HuH-7 (cell line): ENCODE measurements at places on chromosomes 6 and 20.

GRCh38 chr20:54290636-54291035, 82.7 kb downstream of the PFDN4 start:
- no peak for DNase-seq

GRCh38 chr6:158660333-158660754, 10.5 kb downstream of the SYTL3 start:
- DNase-seq, result peak; percentile 73

GRCh38 chr20:53202777-53203176, 230.6 kb downstream of the TSHZ2 start:
- no peak for DNase-seq

GRCh38 chr6:14981960-14982359, 263.9 kb upstream of the JARID2 start:
- no peak for DNase-seq

GRCh38 chr20:45363611-45364492, 896 bp downstream of the SYS1 start:
- no peak for DNase-seq

DNA sequence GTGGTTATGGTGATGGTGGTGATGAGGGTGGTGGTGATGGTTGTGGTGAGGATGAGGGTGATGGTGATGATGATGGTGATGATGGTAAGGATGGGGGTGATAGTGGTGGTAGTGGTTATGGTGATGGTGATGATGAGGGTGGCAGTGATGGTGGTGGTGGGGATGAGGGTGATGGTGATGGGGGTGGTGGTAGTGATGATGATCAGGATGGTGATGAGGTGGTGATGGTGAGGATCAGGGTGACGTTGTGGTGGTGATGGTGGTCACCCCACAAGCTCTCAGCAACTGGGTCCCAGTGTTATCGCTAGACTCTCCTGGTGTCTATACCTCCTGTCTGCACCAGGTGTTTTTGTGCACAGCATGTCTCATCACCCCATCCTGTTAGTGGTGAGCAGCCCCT, 85.0 kb downstream of the TMEM242 start:
- no peak for DNase-seq

DNA sequence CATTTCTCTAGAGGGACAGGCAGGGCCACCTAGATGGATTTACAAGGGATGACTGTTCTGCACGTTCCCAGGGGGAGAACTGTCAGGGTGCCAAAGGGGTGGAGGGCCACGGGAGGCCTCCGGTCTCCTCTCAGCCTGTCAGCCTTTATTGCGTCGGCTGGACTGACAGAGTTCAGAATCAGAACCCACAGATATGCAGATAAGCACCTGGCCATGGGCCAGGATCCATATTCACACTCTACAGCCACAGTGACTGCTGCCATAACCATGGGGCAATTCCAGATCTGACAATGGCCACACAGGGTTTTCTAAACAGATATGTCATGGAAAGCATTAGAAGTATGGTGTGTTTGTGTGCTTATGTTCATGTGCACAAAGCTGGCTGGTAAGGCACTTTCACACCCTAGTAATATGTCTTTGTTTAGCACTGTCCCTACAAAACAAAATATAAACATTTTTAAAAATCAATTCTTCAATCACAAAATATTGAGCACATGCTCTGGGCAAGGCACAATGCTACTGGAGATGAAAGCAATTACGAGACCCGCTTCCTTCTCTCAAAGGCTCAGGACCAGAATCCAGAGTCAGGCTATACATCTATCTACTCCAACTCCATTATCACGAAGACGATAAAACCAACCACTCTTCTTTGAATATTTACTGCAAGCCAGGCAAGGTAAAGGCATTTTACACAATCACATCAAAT, 29.1 kb downstream of the TRAM2 start:
- DNase-seq, result no peak

DNA sequence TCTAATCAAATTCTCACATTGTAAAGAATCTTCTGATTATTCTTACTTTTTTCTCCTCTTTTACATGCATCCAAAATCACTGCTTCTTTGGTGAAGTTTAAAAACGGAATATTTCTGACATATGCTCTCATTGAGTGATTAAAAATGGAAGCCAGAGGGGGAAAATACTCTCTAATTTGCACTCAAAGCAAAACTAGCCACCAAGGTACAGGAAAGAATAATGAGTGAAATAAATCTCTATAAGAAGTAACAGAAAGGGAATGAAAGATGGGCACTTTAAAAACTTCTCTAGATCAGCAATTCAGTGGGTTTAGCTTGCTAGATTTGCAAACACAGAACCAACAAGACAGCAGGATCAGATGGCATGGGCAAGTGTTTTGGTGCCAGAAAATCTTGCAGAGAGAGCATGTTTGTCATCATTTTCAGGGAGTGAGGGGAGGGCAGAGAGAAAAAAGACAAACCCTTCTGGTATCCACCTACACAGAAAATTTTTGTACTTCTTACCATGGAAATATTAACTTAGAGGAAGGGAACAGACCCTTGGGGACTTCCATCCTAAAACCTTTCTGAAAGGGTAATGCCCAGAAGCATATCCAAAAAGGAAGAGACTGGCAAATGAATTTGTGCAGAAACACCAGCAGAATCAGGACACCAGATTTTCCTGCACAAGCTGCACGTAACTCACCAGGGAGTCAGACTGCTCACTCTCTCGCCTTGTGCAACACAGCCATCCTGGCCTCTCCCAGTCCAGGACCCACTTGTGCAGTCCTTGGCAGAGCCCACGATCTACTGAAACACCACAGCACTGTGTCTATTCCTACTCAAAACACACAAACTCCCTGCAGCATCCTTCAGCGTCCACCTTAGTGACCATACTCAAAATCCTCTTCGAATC, 270.2 kb upstream of the PRDM1 start:
- no peak for DNase-seq

- DNase-seq, result no peak
These were observed 435.5 kb upstream of the NRSN1 start for GRCh38 chr6:23690453-23691049.

- DNase-seq, result peak; percentile 94
These were observed at the start of gene MAFB for GRCh38 chr20:40689100-40689942. TSS of gene MAFB (minus strand) at chr20:40689236. CDS start at chr20:40688850, 386 bp downstream.

DNA sequence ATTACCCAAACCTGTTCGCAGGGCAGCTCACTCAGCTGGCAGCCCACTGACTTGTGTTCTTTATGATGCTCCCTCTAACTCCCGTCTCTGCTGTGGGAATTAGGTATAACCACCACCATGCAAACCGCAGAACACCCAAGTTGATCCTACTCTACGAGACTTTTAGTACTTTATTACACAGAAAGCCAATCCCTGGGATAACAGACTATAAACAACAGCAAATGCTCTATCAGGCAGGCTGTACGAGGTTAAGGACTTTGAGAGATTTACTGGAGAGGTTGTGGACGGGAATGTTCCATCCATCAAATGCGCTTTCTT, 241.1 kb downstream of the FOXC1 start:
- no peak for DNase-seq

DNA sequence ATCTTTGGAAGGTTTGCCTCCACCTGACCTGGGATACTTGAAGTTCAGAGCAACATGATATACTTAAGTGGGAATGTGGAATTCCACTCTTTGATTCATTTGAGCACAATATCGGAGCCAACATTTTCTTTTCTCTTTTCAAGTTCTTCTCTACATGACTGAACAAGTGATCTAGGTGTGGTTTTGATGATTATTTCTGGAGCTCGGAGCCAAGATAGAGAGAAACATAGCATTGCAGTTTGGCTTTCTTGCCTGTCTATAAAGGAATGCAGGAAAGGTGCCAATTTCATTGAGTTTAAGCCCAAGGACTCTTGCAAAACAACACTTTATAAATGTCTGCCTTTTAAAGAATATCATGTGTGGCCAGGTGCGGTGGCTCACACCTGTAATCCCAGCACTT, 124.2 kb upstream of the FAM83B start:
- no peak for DNase-seq

- DNase-seq, result no peak
These were observed 48.9 kb downstream of the HDDC2 start for GRCh38 chr6:125252891-125253290.

DNA sequence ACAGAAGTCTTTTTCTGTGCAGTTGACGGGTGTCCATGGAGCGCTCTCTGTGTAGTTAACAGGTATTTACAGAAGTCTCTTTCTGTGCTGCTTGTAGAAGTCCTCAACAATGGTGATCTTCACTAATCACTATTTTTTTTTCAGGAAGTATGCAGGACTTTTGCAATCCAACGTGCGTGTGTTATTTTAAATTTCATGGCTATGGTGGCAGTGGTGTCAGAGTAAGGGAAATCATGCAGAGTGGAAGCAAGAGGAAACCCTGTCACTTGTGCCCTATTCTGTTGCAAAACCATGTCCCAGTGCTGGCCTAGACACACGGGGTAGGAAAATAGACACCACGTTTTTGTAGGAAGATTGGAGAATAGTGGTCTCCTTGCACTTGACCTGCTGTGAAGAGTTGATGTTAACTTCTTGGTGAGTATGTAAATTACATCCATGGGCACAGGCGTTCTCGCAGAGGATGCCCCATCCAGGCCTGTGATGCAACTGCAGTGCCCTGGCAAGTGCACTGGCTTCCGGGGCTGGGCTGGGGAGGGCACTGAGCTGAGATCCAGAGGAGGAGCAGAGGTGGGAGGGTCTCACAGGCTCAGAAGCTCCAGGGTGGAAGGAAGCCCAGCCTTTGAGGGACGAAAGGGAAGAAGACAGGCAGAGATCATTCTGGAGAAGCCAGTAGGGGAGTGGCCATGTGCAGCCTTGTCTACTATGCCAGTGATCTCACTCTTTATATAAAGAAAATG, 146.5 kb downstream of the SYCP2 start:
- DNase-seq, result no peak

DNA sequence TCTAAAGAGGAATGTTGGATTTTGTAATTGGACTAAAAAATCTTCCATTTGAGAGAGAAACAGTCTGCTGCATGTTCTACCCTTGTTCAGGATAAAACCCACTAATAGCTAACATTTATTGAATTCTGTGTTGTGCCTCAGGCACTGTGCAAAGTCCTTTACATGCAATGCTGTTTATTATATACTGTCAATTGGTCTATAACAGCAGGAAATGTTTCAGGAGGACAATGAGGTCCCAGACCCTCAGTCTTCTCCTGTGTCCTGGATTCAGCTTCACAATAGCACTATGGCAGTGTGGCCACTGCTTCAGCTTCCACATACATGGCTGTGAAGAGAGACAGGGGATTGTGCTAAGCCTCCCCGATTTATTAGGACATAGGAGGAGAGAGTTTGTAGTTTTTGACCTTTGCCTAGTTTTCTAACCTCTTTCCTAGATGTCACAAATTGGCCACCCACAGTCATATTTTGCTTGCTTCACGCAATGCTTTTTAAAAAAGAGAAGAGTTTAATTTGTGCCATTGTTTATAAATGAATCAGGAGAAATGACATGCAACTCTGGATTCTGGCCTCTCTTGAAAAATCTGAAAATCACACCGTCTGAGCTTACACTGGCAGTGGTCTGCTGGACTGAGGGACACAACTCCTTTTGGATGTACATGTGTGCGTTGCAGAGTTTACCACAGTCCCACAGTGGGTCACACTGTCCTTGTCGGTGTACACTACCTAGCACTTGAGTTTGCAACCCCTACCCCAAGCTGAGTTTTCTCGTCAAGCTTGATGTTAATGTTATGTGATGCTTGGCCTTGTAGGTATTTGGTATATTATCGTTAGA, 11.3 kb downstream of the PTPN1 start:
- DNase-seq, result no peak

DNA sequence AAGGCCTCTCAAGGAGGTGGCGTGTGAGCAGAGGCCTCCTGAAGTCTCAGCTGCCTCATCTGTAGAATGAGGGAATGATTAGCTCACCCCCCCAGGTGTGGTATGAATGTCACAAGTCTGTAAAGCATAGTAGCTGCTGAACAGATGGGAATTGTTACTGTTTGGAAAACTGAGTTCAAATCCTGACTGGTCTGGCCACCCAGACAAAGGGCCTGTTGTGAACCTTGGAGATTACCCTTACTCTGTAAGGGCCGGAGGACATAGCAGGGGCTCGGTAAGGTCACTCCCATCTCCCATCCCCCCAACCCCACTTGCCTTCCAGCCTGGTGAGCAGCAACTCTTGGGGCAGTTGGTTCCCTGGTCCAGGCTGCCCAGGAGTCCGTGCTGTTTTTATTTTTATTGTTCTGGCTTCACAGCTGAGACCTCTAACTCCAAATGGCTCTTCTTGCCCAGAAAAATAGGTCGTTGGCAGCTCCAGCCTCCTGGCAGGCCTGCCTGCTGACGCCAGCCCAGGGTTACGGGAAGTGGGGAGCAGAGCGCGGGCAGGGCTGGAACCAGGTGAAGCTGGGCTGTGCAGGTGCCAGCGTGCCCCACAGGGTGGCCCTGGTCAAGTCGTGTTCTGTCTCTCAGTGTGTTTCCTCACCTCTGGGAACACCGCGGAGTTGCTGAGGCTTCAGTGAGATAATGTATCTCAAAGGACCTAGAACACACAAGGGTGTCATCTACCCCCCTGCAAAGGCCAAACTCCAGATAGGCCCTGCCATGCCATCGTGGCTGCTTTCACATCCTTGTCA, 4.5 kb upstream of the SIRPA start:
- no peak for DNase-seq

GRCh38 chr6:16442031-16442430, 203.6 kb downstream of the GMPR start:
- no peak for DNase-seq

DNA sequence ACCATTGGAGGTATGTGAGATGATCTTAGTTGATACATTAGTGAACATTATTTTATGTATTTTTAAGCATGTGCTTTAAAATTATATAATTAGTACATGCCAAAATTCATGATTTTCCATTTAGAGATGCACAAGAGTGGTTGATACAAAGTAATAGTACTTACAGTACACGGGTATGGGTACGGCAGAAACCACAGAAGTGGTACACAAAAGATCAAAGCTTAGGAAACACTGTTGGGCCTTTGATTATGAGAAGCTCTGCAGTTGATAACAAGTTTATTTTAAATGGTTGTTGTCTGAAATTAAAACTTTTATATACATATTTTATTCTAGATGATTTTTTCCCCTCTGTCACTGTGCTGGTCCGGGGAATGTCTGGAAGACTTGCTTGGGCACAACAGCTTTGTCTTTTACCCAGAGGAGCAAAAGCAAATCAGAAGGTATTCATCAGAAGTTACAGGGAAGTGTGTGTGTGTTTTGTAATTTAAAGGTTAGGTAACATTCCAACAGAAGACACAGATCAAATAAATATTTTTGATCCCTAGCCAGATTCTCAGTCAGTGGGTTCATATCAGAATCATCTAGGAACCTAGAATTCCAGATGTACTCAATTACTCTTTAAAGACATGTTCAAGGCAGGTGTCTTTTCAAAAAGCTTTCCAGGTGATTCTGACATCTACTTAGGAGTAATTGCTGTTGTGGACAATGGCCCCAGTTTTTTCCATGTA, 32.5 kb upstream of the ADIG start:
- no peak for DNase-seq
